ENCODE measurements at places on chromosomes 7 and 10. TPM values are rescaled to one million over a fixed set of nuclear protein-coding genes. Genes with fewer than 3 reads are reported as not detected.

KLLN gene
- 2.0 TPM for total RNA-seq

AOAH gene
- total RNA-seq = 0.74 TPM

LLCFC1 gene
- not detected for total RNA-seq

FAM131B gene
- total RNA-seq = 3.2 TPM

LRRC18 gene
- not detected for total RNA-seq

MMD2 gene
- not detected for total RNA-seq

SEMA3C gene
- 319 TPM for total RNA-seq

ZFYVE27 gene
- total RNA-seq = 14.1 TPM

TACC2 gene
- total RNA-seq = 9.2 TPM

ZNF804B gene
- total RNA-seq = not detected

CLCN1 gene
- total RNA-seq = 0.16 TPM

SAMD9 gene
- 18.3 TPM for total RNA-seq

FAM13C gene
- 9.1 TPM for total RNA-seq

PARD3 gene
- total RNA-seq = 42.1 TPM

PDE6C gene
- not detected for total RNA-seq

OR2A7 gene
- total RNA-seq = 0.98 TPM

PTPRZ1 gene
- 0.72 TPM for total RNA-seq

EBF3 gene
- 14.7 TPM for total RNA-seq

VAX1 gene
- not detected for total RNA-seq

TAF6 gene
- 42.7 TPM for total RNA-seq

RASA4B gene
- total RNA-seq = 4.6 TPM

CLIP2 gene
- 89.9 TPM for total RNA-seq

PAX2 gene
- not detected for total RNA-seq

ADAM8 gene
- total RNA-seq = not detected

COX19 gene
- 12.5 TPM for total RNA-seq

OR2A1 gene
- total RNA-seq = 0.27 TPM

SLC16A12 gene
- 0.90 TPM for total RNA-seq

GHRHR gene
- total RNA-seq = not detected

ABCB4 gene
- total RNA-seq = not detected

Measured in fibroblast of the aortic adventitia (primary cell).